ENCODE measurements at places on chromosomes 3 and 15.

DNA sequence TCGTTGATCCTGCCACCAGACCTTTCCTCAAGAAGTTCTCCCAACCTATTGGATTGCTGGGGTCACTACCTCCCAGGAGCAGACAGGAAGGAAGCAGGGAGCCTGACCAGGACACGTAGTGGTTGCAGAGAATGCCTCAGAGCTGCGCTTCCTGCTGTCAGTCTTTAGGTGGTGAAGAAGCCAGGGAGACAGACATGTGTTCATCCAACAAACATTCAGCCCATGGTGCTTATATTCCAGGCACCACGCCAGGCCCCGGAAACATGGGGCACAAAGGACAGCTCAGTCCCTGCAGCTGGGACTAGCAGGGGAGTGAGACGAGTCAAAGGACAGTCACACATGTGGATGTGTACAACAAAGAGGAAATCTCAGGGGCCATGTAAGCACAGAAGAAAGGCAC, 26.0 kb upstream of the CORO2B start:
- no peak for DNase-seq

DNA sequence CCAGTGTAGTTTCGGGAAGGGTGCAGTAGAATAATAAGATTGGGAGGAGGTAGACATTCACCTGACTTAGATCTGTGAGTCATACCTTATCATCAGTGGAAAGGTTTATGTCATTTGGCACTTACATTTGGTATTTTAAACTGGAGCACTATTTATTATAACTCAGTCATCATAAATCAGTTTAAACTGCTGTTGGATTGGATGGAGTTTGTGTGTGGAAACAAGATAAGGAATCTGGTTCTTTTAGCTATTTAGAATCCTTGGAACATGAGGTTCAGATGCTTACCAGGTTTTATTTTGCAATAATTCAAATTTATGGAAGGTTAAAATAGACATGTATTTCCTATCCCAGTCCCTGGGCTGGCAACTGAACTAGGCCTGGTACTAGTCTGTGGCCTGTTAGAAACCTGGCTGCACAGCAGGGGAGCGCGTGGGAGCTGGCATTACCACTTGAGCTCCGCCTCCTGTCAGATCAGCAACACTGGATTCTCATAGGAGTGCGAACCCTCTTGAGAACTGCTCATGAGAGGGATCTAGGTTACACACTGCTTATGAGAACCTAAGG, 34.5 kb downstream of the ZFAND6 start:
- peak; percentile 82 for DNase-seq

GRCh38 chr3:12004741-12005513, 739 bp downstream of the SYN2 start:
- DNase-seq: no peak

DNA sequence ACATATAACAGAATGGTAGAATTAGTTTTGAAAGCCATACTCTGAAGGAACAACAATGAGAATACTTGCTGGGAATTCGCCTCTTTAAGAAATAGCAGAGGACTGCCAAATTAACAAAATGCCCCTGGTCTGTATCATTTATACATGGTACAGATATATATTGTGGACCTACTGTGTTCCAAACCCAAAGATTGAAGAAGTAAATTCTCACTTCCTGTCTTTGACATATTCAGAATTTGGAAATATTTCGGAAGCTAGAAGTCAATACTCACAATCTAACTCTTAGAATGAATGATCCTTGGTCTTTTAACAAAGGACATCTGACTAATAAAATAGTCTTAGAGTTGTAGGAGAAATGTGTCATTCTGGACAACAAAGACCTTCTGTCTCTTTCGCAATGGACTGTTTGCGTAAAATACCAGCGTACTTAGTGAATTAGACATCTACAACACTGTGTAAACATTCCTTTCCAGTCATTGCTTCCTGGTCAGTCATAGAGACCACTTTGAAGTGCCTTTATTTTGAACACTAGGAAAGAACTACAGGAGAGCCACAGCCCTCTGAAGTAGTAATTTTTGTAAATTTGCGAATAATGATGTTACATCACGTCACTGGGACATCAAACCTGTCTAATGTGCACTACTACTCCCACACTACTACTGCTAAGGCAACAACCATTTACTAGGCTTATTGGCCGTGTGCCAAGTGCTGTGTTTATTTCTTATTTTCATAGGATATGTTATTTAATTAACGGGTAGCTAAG, 68.0 kb downstream of the CHL1 start:
- DNase-seq: peak; percentile 10

DNA sequence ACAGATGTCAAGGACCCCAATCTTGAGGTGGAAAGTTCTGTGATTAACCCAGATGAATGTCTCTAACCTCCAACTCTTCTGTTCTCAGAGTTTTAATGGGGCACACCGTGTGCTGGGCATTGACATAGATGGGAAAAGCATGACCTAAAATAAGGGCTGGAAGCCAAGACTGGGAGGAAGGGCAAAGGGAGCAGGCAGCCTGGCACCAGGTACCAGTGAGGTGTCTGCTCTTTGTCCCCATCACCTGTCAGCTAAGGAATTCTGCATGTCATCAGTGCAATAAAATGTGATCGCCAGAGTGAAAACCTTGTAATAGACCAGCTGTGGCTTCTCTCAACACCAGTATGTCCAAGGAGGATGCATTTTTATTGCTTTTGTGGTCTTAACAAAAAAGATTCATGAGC, 143.5 kb upstream of the TPM1 start:
- peak; percentile 7 for DNase-seq

DNA sequence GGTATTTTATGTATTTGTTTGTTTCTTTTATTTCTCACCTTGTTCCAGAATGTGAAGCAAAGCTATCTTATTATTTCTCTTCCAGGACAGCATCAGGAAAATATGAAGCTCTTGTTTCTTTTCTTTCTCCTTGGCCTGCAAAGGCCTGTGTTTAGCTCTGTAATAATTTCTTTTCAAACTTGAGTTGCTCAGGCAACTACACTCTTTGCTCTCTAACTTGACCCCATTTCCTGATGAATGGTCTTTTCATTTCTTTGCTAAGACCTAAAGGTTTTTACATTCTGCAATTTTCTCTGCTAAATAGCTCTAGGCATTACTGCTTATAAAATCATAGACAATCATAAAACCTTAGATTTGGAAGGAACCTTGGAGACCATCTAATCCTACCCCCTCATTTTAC, 26.2 kb upstream of the ZNF770 start:
- no peak for DNase-seq

- DNase-seq: no peak
Measured at GRCh38 chr3:130077636-130078035, 4.0 kb upstream of the ALG1L2 start.

- DNase-seq: no peak
Measured at GRCh38 chr3:12829886-12830784, 11.2 kb downstream of the RPL32 start.

DNA sequence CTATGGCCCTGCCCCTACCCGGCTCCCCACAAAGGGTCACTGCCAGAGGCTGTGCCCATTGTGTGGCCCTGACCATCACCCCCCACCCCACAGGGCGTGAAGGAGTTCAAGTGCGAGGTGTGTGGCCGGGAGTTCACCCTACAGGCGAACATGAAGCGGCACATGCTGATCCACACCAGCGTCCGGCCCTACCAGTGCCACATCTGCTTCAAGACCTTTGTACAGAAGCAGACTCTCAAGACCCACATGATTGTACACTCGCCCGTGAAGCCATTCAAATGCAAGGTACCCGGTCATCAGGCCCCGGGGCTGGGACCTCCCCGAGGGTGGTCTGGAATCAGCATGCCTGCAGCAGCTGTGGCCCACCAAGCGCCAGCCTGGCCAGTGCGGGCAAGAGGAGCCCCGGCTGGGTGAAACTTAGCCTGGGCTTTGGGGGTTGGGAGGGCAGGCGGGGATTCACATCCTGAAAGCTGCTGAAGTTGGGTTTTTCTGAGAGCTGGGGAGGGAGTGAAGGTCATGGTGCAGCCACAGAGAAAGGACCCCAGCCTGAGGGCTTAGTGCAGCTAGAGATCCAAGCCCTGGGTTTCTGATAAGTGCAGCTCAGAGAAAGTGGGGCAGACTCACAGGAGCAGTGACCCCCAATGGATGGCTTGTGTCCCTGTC, 29.2 kb downstream of the IDH2 start:
- DNase-seq: no peak

DNA sequence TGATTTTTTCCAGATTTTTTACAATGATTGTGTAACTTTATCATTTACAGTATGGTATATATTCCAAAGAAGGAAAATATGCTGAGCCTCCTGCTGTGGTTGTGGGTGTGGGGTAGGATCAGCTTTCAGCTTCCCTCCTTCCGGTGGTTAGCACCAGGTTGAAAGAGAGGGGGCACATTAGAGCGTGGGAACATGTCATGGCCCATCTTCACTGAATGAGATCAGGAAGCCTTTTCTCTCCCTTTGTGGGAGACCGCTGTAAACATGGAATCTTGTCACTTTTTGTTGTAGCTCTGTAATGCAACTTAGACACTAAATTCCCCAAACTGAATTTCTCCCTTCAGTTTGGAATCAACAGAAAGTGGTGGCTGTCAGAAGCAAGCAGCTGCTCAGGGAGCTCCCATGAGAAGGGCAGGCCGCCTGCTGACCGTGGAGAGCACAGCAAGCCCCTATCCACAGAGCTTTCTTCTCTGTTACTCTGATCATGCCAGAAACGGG, 86.7 kb upstream of the LIMD1 start:
- DNase-seq: no peak

- DNase-seq: no peak
Measured at GRCh38 chr3:13647298-13648059, 98.6 kb downstream of the FBLN2 start.

GRCh38 chr3:157069406-157069805, 90.5 kb downstream of the CCNL1 start:
- DNase-seq: no peak

DNA sequence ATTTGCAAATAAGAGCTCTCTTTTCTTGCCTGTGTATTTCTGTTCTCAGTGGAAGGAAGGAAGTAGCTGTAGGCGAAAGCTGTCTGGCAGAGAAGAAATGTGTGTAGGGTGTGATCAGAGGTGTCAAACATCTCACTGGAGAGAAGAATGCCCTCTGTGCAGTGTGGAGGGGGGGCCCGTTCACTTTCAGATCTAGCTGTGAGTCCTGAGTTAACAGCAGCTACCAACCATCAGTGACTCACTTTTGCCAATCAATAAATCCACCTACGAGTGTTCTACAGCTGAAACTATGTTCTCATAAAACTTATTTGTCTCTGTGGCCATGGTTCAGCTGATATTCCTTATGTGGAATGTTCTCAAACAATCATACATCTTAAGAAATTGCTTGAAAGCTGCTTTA, 103.7 kb downstream of the FRMD4B start:
- no peak for DNase-seq

DNA sequence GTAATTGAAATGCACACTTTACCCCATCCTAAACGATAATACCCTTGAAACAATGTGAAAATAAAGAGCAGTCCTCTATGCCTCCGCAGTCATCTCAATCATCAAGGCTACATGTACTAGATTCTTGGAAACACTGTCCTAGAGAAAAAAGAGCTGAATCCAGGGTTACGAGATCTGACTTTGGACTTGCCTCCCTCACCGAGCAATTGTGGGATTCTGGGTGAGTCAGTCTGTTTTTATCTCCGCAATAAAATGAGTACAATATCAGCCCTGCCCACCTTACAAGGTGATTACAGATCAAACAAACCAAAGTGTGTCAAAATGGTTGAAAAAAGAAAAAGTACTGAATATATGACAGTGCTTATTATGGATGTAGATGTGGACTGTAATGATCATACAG, 152.3 kb upstream of the SNTN start:
- DNase-seq: no peak

- DNase-seq: no peak
Measured at GRCh38 chr3:107633327-107634098, 110.8 kb downstream of the BBX start.

DNA sequence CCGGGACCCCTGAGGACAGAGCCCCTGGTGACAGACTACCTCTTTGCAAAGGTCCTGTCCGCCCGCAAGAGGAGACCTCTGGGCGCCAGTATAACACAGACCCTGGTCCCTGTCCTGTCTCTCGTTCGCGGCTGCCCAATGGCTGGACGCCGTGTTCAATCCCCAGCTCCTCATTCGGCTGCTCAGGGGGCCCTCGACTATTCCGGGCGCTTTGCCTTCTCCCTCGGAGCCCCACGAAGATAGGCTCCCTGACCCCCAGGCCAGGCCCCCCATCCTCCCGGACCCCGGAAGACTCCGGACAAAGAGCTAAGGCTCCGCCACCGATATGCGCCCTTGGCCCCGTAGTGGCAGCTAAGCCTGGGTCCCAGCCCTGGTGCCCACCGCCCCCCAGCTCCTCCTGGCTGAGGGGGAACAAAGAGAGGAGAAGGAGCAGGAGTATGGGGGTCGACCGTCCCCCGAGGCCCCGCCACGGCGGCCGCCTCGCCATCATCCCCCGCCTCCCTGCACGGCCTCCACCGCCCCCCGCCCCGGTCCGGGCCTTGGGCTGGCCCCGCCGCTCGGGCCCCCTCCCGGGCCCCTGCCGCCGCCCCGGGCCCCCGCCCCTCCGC, 437 bp downstream of the CELSR3 start:
- DNase-seq: no peak

GRCh38 chr3:45741742-45742460, 52.7 kb downstream of the SACM1L start:
- no peak for DNase-seq

GRCh38 chr3:58646503-58646902, 20.1 kb downstream of the FAM3D start:
- peak; percentile 72 for DNase-seq

GRCh38 chr3:192825657-192826200, 91.9 kb downstream of the MB21D2 start:
- DNase-seq: no peak

DNA sequence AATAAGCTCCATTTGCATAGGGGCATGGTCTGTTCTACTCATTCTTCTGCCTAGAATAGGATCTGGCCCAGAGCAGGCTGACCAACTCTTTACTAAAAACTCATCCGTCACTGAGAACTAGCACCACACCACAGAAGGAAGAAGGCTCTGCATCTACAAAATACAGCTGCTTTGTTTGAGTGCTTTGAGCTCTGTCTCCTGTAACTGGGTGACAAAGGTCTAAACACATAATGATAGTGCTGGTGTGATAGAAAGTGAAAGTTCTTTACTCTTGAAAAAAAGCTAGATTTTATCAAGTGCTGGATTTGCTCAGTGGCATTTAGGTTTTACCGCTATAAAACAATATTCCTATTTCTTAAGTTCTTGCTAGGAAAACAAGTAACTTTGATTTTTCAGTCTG, 140.7 kb downstream of the FHIT start:
- DNase-seq: no peak

GRCh38 chr15:68464448-68465090, 32.6 kb upstream of the ITGA11 start:
- no peak for DNase-seq

GRCh38 chr15:49978121-49978520, 140.9 kb downstream of the ATP8B4 start:
- DNase-seq: no peak
